ENCODE measurements at places on chromosomes 1 and 21.

DNA sequence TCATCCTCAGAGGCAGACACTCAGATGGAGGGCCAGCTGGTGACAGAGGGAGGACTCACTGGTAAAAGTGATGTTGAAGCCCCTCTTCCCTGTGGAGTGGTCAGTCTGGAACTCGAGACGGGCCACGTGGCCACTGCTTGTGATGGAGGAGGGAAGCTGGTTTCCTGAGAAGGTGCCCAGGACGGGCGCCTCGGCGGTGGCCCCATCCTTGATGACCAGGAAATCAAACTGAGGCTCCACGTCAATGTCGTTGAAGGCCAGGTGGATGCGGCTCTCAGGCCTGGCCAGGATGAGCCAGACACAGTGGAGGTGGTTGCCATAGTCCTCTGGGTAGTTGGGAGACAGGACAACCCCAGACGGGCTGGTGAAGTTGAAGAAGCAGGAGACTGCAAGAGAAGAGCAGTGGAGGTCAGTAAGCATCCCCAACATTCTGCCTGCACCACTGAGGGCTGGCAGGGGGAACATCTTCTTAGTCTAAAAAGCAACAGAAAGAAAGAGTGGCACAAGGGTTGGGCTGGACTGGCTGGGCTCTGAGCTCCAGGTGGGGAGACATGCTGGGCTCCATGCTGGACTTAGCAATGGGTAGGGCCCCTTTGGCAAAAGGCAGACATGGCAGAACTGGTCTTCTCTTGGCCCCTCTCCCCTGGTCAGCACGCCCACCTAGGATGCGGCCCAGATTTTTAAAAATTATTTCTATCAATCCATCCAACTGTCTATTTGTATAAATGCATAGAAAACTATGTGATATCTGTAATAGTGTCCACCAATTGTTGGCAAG is 120.5 kb upstream of the HMGB4 start:
- DNase-seq = no peak

DNA sequence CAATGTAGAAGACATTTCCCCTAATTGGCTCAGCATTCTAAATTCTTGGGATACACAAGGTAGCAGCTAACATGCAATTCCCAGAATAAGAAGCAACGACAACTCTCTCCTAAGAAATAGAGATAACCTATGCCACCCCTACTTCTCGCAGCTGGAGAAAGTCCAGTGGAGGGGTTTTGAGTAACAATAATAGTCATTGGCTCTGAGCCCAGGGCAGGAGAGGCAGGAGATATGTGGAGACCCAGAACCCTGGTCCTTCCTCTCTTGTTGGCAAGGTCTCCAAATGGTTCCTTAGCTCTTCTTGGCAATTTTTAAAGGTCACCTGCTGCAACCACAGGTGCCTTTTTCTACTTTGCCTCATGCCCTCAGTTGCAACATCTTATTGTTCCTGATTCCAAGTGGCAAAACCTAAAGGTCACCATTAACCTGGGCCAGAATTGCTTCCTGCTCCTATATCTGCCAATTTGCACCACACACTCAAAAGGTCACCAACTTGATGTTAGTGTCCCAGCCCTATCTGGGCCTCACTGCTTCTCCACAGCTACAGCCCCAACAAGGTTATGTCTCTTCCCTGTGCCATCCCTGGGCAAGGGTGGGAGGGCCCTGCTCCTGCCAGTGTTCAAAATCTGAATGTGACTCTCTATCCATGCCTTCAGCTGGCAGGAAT is 36.7 kb downstream of the TBX15 start:
- DNase-seq = no peak

DNA sequence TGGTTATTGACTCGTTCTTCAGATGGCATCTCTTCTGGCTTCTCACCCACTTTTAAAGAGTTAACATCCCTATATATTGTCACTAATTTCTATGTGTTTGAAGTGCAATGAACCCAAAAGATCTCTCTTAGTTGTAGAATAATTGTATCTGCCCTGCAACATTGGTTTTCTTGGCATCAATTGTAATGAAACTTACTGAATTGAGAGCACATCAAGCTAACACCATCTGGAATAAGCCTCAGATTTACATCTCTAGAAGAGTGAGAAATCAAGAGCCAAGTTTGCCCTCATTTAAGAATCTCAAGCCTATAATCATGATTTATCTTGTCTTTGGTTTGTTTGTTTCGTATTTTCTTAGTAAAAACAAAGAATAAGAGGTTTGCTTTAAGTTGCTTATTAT is 372.6 kb upstream of the LRRC7 start:
- DNase-seq = no peak

DNA sequence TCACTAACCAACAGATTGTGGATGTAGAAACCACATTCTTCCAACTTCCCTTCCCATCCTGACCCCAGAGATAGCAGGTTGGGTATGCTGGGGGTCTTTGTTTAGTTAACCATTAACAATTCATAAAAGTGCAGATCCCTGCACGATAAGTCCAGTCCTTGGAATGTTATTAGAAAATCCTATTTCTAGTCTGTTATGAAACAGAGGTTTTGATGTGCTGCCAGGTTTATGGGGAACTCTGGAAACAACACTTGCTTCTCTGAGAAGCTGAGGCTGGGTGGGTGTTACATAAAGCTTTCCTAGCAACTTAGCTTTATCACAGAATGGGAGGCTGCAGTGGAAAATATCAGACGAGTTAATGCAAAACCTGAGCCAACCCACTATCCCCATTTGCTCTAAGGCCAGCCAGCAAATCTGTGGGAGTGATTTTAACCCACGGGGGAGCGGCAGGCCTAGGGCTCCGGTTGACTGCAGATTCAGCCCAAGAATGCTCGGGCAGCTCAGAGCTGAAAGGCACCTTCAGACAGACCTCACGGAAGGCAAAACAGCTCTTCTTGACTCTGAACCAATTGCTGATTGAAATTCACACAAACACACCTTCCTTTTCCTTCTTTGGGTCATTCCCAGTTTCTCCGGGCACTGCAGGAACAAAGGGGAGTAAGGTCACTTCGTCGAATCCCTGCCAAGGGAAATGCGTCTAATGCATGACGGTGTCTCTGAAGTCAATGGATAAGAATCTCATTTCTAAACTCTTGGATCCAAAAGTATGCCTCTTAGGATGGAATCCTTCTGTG is 111.7 kb upstream of the IRF2BP2 start:
- no peak for DNase-seq

DNA sequence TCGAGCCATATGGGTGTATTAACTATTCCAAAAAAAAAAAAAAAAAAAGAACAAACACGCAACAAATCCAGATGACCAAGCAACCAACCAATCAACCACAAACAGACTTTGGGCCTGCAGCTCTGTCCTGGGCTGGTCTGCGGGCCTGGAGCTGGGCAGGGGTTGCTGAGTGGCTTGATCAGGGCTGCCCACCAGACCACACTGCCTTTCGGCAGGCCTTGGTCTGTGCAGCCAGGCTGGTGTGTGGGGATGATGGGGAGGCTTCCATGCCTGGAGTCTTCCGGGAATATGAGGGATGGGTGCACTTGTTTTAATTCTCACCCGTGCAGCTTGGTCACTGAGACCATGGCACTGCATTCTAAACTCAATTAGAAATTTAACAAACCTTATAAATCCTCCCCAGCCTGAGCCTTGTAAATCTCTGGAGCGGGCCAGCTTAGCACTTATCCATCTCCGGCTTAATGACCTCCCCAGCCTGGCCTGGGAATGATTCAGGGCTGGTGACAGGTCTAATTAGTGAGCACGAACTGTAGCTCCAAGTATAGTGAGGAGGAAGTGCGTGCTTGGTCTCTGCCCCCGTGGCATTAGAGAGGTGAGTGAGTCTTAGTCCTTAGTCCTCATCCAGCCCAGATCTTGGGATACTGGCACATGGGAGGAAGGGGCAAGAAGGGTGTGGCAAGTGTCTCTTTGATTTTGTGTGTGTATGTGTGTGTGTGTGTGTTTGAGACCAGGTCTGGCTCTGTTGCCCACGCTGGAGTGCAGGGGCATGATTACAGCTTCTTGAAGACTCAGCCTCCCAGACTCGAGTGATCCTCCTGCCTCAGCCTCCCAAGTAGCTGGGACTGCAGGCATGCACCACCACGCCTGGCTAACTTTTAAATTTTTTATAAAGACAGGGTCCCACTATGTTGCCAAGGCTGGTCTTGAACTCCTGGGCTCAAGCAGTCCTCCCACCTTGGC is 74.6 kb upstream of the CSF3R start:
- DNase-seq = no peak

GRCh38 chr1:76013206-76013581 is 61.4 kb upstream of the ST6GALNAC3 start:
- DNase-seq = no peak

DNA sequence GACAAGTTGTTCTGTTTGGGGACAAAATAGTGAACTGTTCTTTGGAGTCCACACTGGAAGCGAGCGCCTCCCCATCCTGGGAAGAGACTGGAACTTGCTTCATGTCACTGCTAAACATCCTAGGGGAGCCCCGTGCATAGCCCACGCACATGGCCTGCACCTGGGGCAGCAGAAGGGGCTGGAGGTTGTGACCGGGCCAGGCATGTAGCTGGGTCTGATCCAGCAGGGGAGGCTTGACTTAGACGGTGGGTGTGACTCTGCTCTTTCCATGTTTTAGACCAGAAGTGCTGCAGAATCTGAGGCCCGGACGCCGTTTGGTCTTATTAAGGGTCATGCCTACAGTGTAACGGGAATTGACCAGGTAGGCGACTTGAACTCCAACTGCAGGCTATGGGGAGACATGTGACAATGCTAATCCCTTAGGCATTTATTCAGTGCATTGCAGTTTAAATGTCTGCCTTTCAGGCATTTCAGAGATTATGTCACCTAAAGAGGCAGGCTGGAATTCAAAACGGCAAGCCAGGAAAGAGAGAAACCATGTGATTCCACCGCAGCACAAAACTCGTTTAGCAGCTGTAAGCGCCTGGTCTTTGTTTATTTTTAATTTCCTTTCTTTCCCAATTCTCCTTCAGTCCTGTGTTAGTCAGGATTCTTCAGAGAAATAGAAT is 21.8 kb downstream of the CAPN9 start:
- DNase-seq = no peak

DNA sequence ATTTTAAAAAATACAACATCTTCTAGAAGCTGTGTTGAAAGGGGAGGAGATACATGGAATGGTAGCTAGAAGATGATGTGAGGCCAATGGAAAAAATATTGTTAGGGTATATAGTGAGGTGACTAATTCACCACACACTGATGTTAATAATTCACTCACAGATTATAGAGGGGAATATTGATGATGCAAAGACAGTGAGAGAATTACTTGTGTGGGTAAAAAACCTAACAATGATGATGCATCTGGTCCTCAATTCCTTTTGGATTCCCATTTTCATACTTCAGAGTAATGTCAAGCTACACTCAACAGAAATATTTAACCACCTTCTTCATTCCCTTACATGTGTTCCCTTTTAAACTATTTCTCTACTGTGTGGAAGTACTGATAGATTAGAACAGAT is 169.5 kb upstream of the DPYD start:
- DNase-seq = no peak

- peak; percentile 13 for DNase-seq
Measured at GRCh38 chr1:174964261-174964971, 35.3 kb upstream of the CACYBP start.

DNA sequence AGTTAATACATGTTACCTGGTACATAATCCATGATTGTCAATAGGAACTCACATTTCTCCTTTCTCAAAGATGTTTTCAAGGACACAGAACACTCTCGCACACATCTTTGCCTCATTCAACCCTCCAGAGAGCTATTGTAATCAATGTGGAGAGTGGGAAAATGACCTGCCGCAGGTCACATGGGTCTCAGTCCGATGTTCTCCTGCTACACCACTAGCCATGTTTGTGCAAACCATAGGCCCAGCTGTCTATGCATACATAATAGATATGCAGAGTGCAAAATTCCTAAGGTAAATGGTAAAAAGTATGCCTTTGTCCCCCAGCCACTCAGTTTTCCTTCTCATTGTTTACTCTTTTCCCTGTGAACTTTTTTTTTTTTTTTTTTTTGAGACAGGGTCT is 89.2 kb downstream of the ADSS2 start:
- no peak for DNase-seq

GRCh38 chr1:20402585-20403422 is 83.2 kb downstream of the CAMK2N1 start:
- no peak for DNase-seq

GRCh38 chr1:239868058-239868832 is 223.4 kb upstream of the FMN2 start:
- DNase-seq = no peak

GRCh38 chr1:187513190-187513589 is 684.4 kb downstream of the PLA2G4A start:
- DNase-seq = no peak

DNA sequence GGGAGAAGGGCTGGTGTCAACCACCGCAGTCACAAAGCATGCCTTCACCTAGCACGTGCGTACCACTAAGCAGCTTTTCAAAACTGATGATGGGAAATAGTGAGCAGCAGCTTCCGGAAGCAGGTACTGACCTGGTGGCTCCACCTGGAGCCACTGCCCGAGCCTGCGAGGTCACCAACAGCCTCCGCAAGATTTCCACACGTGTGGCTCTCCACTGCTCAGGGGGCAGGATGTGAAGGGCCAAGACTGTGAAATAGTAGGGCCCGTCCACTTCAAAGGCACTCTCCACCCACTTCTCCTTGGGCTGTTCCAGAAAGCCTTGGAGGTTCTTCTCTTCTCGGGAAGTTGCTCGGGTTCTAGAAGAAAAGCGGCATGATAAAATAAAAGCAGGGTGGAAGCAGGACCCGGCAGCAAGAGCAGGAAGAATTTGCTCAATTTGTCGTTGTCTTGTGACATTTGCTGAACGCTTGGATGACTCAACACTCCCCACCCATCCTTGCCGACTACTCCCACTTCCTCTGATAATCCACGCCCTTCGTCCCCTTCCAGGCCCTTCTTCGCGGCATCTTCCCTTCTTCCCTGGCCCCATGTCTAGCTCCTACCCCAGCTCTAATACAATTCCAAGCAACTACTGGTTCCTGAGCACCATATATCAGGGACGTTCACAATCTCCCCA is 124.9 kb upstream of the IFFO2 start:
- no peak for DNase-seq

DNA sequence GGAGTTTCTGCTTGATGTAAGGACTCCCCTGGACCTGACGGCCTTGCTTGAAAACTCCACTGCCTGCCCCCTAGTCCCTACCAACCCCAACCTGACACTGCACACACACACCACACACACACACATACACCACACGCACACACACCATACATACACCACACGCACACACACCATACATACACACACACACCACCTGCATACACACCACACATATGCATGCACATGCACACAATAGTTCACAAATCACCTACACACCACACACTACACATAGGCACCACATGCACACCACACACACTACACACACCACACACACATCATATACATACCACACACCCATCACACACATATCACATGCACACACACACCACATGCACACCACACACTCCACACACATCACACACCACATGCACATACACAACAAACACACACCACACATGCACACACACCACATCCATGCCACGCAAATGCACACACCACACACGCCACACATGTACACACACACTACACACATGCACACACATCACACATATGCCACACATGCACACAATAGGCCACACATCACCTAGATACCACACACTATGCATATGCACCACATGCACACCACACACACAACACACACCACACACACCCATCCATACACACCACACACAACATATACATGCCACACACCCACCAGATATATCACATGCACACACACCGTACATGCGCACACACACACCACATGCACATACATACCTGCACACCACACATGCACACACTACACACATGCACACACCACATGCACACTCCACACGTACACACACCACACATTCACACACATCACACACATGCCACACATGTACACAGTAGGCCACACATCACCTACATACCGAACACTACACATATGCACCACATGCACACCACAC is 3.7 kb downstream of the CASQ1 start:
- no peak for DNase-seq
